Stimulated activated CD8-positive, alpha-beta memory T cell treated with anti-CD3 and anti-CD28 coated beads, Interleukin-12 subunit alpha, Interleukin-12 subunit beta, amount 100 ng/mL, for 4 hours (primary cell): ENCODE measurements at places on chromosomes 3 and 15.

DNA sequence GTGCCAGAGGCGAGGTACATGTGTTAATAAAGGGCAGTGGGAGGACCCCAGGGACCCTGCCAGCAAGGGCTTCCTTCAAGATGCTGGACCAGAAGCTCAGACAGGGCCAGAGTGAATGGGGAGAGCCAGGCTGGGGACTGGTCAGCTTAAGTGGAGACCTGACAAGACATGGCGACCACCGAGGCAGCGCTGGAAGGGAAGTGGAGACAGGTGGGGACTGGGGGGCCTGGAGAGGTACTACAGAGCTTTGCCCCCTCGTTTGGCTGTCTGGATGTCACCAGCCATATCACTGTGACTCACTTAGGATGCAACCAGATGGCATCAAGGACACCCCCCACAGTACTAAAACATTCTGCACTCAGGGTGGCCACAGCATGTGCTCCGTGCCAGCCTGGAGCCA, 97.9 kb downstream of the ADCY5 start:
- no peak for DNase-seq

- no peak for DNase-seq
Observed at GRCh38 chr15:80596521-80596976, 98.6 kb upstream of the ABHD17C start.

DNA sequence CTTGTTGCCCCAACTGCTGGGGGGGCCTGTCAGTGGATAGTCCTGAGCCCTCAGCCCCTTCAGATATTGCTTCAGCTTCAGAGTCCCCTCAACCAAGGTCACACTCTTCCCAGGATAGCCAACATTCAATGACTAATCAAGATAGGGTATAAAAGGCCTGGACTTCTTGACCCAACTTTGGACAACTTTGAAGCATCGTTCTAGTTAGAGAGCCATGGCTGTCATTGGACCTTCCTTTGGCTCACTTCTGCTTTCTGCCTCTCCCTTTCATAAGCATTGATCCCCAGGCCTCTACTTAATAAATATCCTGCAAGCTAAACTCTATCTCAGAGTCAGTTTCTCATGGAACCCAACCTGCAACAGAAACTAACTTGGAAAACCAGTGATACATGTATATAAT, 31.3 kb upstream of the DCLK3 start:
- DNase-seq = no peak

DNA sequence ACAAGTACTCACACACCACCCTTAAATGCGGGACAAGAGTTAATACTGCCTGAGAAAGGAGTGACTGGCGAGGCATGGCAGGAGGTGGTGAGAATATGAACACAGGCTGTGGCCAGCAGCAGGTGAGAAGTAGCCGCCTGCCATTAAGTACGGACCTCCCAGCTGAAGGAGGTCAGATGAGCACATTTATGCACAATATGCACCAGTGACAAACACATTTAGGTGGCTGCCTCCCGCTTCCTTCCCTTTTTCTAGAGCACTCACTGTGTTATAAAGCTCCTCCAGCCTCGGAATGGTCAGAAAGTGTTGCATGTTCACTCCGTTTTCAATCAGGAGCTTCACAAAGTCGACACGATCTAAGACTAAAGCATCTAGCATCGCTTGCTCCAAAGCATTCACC, 52.4 kb downstream of the TRPM1 start:
- no peak for DNase-seq

DNA sequence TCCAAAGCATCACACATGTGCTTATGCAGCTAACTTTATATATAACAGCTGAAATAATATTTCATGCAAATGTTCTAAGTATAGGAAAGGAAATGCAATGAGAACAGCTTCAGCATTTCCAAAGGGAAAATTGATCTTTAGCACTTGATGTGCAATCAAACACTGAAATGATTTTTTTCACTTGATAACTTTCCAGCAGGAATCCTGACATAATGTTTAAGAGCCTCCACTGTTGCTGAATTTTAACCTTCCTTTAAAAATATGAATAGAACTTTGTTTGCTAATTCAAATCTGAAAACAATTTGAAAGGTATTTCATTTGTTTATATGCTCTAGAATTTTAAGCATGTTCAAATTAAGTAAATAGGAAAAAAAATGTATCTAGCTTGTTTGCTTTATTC, 96.9 kb upstream of the STRIT1 start:
- DNase-seq = no peak

DNA sequence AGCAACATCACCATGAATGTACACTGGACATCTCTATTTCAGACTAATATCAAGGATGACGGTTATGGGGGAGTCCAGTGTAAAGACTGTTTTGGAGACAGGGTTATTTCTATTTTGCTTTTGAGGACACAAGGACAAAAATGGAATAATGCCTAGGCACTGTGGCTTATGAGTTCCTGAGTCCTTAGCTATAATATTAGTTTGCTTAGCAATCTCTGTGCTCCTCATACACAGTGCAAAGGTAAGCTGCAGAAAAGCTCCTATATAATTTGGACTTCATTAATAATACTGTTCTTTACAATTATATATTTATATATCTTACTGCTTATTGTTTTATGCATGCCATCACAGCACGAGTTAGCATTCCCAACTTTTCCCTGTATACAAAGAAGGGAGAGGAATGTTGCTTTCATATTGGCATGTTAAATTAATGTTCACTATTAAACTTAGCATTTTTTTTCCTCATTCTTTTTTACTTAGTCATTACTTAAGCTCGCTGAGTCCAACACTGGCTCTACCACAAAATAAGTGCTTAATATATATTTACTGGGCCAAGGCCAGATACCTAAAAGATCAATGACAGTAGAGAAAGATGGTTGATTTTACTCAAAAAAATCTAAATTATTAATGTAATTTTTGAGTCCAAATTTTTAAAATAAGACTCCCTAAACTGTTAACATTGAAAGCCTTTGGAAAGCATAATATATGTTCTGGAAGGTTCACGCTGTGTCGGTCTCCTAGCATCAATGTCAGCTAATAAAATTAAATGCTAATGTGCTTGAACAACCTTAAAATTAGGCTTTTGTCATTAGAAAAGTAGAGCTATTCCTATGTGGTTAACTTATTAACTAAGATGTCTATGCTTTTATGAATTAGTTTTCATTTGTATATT, 13.8 kb downstream of the THBS1 start:
- no peak for DNase-seq

DNA sequence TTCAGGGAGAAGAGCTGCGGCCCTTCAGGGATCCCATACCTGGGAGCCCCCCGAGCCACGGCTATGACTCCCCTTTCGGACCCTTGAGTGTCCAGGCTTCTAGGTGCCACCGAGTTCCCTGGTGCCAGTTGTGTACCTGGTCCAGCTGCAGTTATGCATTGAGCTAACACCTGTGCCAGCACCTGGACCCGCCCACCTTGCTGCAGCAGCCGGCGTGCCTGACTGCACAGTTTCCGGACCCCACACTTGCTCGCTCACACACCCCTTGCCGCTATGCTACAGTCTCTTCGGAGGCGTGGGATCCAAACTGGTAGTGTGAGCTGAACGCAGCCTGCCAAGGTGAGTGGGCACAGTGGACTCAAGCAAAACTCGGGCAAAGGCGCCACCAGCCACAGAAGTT, 284.5 kb upstream of the ROBO1 start:
- no peak for DNase-seq

- DNase-seq = no peak
Observed at GRCh38 chr3:103247459-103247858, 812.6 kb downstream of the ZPLD1 start.

GRCh38 chr3:141561426-141562034, 74.7 kb downstream of the RASA2 start:
- DNase-seq = no peak

GRCh38 chr3:57434041-57434440, 110.1 kb downstream of the DNAH12 start:
- no peak for DNase-seq

GRCh38 chr15:39623529-39623931, 42.7 kb downstream of the THBS1 start:
- peak; percentile 26 for DNase-seq

DNA sequence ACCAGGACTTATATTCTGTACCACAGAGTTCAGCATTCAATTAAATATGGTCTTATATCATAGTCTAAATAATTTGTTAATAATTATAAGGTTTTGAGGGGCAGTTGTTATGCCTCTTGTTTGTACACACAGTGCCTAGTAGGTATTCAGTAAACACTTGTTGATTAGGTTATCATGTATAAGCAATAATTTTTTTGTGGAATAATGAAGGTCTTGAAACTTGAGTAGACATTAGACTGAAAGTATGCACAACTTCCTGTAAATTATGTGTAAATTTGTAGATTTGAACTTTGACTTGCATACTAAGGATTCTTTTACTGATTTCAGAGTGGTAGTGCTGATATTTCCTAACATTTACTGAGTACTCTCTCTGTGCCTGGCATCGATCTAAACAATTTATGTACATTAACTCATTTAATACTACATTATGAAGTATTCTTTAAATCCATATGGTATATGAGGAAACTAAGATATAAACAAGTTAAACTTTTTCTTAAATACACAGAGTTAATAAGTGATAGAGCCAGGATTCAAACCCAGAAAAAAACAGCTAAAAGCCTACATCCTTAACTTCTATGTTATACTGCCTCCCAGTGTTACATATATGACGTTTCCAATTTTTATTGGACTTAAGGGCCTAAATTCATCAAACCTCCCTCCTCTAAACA, 65.1 kb downstream of the GLCE start:
- DNase-seq = no peak

DNA sequence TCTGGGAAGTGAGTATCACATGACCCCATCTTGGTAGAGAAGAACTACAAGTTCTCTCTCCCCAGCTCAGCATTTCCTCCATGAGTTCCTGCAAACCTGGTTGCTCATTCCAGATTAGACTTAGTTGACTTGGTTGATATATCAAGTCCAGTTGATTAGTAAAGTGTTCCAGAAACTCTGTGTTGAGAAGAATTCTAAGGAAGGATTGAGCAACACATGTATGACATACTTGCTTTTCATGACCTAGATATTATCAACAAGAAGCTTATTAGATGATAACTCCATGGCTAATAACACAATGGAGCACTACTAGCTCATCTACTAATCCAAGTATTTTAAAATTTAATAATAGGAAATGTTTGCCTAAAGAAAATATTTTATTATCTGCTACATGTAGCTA, 6.4 kb upstream of the EID1 start:
- no peak for DNase-seq

GRCh38 chr3:131260525-131260924, 121.0 kb upstream of the NUDT16 start:
- no peak for DNase-seq

GRCh38 chr3:21893242-21893641, 142.2 kb upstream of the ZNF385D start:
- no peak for DNase-seq

GRCh38 chr3:156761713-156762451, 64.3 kb upstream of the LEKR1 start:
- no peak for DNase-seq

- DNase-seq = no peak
Observed at GRCh38 chr3:185992831-185993374, 55.1 kb upstream of the TRA2B start.

DNA sequence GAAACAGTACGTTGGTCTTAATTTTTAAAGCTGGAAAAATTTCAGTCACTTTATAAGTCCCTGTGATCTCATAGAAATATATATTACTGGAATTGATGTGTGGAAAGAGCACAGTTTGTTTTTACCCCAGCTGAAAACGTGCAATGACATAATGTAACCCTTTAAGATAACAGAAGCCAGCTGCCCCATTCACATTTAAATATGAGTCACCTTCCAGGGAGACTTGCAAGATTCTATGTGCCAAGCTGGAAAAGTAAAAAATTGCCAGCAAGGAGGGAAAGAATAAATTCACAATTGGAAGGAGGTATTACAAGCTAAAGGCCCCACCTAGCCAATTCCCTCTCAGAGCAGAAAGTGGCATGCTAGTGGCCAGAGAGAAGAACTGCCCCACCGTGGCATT, 50.2 kb downstream of the SAMMSON start:
- no peak for DNase-seq

DNA sequence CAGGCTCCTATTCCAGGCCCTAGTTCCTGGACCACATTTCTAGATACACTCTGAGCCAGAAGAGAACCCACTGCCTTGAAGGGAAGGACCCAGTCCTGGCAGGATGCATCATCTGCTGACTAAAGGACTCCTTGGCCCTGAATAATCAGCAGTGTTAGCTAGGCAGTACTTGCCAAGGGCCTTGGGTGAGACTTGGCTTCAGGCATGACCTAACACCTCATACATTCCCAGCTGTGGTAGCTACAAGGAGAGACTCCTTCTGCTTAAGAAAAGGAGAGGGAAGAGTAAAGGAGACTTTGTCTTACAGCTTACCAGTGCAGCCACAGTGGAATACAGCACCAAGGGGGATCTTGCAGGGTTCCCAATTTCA, 26.4 kb downstream of the PEAK1 start:
- DNase-seq = no peak

- DNase-seq = no peak
Observed at GRCh38 chr3:191139736-191140135, 59.3 kb upstream of the OSTN start.

DNA sequence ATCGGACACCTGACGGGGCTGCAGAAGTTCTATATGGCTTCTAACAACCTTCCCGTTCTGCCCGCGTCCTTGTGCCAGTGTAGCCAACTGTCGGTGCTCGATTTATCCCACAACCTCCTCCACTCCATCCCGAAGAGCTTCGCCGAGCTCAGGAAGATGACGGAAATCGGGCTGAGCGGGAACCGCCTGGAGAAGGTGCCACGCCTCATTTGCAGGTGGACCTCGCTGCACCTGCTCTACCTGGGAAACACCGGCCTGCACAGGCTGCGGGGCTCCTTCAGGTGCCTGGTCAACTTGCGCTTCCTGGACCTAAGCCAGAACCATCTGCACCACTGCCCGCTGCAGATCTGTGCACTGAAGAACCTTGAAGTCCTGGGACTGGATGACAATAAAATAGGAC, 9.8 kb upstream of the LRRC34 start:
- no peak for DNase-seq

- DNase-seq = no peak
Observed at GRCh38 chr15:77409259-77410156, 10.4 kb downstream of the PEAK1 start.

DNA sequence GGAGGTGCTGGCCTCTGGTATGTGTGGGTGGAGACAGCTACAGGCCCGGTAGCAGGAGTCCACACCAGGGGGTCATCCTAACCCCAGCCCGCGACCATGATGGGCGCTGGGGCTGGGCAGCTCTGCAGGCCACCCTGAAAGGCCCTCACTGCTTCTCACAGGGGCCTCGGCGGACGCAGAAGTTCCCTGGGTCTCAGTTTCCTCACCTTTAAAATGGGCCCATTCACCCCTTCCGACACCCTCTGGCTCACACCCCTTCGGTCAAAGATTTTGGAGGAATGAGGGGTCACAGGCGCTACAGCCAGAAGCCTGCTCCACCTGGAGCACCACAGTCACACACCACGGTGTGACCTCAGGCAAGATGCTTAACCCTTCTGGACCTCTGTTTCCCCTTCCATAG, 8.0 kb downstream of the PLXND1 start:
- no peak for DNase-seq
